Stimulated activated CD4-positive, alpha-beta T cell treated with anti-CD3 and anti-CD28 coated beads, TNF-alpha, amount 100 ng/mL, for 4 hours (primary cell): ENCODE measurements at places on chromosomes 16 and 17.

GRCh38 chr17:7864995-7865650, 7.3 kb downstream of the CYB5D1 start:
- DNase-seq: no peak

DNA sequence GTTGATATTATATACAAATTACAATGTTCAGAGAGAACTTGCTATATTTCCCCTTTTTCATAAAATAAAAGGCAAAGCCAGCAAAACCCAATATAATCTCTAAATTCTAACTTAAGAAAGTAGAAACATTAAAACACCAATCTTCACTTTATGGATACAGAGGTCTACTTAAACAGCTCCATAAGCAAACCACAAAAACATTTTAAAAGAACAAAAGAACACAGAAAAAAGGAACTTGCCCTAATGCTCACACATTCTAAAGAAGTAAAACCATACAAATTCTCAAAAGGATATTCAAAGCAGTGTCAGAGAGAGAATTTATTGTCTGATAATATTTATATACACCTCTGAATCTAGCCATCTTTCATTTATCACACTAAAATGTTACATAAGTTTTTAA, 606 bp downstream of the ABCA10 start:
- DNase-seq: no peak

GRCh38 chr17:15914400-15915170, 30.3 kb upstream of the ADORA2B start:
- DNase-seq: no peak

DNA sequence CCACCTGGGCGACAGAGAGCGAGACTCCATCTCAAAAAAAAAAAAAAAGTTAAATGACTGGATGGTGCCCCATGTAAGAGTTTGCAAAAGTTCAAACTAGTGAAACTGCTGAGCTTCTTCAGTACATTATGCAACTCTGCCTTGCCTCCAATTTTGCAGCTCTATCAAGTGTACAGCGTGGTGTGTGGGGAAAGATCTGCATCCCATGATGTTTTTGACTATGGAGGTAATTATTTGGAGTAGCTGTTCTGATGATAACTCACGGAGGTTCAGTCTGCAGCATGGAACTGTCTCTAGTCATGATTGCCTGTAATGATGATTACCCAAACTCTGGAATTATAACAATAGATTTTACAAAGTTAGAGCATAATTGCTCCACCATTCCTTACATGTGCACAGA, 149.6 kb downstream of the PITPNC1 start:
- no peak for DNase-seq

GRCh38 chr16:20291208-20292206, 35.8 kb downstream of the GP2 start:
- DNase-seq: no peak

- no peak for DNase-seq
These were observed 740 bp upstream of the CMIP start for GRCh38 chr16:81443688-81444447.

GRCh38 chr16:14205666-14206065, 134.5 kb downstream of the MRTFB start:
- DNase-seq: no peak

DNA sequence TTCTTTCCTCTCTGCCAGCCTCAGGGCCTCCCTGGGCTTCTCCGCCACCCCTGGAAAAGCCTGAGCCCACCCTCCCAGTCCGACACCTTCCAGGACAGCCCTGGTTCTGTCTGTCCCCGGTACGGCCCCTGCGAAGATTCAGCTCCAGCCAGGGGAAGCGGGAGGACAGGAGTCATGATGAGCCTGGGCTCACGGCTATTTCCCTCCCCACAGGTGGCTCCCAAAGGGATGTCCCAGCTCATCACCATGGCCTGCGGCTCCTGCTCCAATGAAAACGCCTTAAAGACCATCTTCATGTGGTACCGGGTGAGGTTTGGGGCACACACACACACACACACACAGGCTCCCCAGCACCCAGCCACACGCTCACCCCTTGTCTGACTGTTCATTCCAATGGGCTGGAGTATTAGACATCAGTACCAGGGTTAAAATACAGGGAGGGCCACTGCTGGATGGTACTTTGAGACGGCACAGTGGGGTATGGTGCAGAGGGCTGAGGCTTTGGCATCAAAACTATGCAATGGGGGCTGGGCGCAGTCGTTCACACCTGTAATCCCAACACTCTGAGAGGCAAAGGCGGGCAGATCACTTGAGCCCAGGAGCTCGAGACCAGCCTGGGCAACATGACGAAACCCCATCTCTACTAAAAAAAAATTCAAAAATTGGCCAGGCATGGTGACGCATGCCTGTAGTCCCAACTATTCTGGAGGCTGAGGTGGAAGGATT, 32.8 kb downstream of the TMEM186 start:
- DNase-seq: no peak

GRCh38 chr17:75300280-75300679, 11.0 kb upstream of the SLC25A19 start:
- DNase-seq: no peak

DNA sequence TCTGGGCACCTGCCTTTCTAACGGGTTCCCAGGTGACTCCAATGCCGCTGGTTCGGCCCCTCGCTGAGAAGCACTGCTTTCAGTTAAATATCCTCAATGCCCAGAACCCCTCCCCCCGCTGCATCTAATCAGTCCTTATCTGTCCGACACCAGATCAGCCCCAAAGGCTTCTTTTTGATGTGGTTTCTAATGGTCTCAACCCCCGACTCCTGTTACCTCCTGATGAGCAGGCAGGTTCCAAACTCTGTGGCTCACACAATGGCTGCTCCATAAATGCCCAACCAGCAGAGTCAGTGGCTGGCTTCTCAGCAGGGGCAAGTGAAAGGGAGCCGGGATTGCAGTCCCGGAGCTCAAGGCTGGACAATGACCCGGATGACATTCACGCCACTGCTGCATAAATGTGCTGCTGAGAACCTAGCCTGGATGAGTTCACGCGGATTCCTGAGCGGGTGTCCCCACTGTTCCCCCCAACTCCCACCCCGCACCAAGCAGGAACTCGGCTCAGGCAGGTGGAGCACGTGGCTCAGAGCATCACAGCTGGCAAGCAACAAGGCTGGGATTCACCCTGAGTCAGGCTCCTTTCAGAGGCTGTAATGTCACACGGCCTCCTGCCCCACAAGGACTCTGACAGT, 1.0 kb upstream of the SLC38A8 start:
- no peak for DNase-seq
